Activated CD4-positive, alpha-beta memory T cell treated with anti-CD3 and anti-CD28 coated beads, Interleukin-2, amount 10 ng/mL, durations not matched to agents 7 days and 5 days (primary cell): ENCODE measurements at places on chromosomes 11 and 22. TPM values are rescaled to one million over a fixed set of nuclear protein-coding genes. Genes with fewer than 3 reads are reported as not detected.

The SLC22A9 gene
- not detected for total RNA-seq

The OR51I1 gene
- not detected for total RNA-seq

The SHISA8 gene
- not detected for total RNA-seq

The SHANK2 gene
- not detected for total RNA-seq

The TMPRSS6 gene
- 14.0 TPM for total RNA-seq

The FADD gene
- 39.5 TPM for total RNA-seq

The TPH1 gene
- 0.15 TPM for total RNA-seq

The BTBD10 gene
- total RNA-seq = 26.0 TPM

DNA sequence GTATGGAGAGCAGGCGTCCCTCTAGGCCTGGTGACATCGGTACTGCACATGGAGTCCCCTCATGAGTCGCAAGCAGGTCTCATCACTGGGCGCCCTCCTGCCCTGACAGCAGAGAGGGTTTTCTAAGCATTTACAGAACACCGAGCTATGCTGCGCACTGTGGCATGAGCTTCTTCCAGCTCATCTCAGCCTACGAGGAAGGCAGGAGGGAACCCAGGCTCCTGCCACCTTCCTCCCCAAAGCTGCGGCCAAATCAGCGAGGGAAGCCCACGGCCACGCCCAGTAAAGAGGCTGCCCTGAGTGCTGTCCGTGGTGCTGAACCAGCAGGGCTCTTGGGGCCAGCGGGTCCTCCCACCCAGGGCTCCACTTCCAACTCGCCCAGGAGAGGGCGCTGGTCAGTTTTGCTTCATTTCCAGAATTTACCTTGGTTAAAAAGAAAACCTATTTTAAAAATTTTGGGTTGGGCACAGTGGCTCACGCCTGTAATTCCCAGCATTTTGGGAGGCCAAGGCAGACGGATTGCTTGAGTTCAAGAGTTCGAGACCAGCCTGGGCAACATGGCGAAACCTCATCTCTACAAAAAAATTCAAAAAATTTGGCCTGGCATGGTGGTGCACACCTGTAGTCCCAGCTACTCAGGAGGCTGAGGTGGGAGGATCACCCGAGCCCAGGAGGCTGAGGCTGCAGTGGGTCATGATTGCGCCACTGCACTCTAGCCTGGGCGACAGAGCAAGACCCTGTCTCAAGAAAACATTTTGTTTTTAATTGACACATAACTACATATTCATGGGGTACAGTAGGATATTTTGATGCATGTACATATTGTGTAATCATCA lies 34.2 kb downstream of the PHF21B start:
- peak; percentile 84 for DNase-seq

DNA sequence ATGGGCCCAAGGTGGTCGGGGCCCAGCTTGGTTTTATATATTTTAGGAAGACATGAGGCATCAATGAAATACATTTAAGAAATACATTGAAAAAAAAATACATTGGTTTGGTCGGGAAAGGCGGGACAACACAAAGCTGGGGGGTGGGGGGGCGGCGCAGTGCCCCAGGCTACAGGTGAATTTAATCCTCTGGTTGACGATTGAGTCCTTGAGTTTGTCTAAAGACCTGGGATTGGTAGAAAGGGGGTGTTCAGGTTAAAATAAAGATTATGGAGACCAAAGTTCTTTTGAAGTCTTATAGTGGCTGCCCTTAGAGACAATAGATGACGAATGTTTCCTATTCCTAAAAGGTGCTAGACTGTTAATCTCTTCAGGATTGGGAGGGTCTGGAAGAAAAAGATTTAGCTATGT lies 3.1 kb downstream of the IFITM1 start:
- no peak for DNase-seq

DNA sequence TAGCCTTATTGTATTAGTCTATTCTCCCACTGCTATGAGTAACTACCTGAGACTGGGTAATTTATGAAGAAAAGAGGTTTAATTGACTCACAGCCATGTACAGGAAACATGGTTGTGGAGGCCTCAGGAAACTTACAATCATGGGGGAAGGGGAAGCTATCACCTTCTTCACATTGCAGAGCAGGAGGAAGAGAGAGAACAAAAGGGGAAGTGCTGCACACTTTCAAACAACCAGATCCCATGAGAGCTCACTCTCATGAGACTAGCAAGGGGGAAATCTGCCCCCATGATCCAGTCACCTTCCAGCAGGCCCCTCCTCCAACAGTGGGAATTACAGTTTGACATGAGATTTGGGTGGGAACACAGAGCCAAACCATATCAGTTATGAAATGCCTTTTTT lies 179.4 kb downstream of the ARHGAP42 start:
- DNase-seq = no peak

DNA sequence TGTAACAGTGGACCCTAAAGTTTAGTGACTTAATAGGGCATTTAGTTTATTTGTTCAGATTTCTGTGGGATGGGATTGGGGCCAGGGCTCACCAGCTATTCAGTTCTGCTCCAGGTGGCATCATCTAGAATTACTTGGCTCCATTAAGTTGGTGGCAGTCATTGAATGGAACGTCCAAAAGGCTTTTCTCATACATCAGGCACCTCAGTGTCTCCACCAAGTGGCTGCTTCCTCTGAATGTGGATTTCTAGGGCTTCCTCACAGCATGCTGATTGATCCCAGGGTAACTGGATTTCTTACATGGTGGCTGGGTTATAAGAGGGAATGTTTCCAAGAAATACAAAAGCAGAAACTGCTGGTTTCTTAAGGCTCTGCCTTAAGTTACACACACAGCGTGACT lies 34.7 kb downstream of the USP47 start:
- no peak for DNase-seq

DNA sequence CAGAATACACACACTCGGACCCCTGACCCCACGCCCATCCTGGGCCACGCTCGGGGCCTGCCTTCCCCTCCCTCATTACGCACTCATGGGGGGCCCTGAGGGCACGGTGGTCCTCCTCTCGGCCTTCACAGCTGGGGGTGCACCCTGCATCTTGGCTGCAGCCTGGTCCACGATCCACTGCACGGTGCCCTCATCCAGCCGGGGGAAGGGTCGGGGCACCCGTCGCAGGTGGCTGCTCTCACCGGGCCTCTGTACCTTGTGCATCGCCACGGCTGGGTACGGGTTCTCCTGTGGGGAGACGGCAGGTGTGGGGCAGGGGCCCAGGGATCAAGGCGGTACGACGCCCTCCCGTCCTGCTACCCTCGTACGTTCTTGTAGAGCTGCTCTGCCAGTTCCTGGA lies 10.4 kb downstream of the SBF1 start:
- no peak for DNase-seq

GRCh38 chr22:33188326-33188725 lies 130.1 kb upstream of the SYN3 start:
- DNase-seq = no peak

DNA sequence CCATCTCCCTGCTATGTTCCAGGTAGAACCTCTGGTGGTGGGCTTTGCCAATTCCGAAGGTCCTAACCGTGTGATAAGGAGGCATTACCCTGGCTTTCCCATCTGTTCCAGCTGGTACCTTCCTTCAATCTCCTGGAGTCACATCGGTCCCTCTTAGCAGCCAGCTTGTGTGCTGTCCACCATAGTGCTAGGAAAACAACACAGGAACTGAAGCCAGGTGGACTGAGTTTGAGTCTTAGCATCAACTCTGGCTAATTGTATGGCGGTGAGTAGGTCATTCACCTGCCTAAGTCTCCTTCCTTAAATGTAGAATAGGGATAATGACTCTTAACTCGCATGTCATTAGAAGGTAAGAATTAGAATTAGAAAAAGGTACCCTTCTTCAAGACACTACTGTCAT lies 159.6 kb upstream of the E2F8 start:
- no peak for DNase-seq

- DNase-seq = no peak
Measured at GRCh38 chr11:110501428-110501827, 71.7 kb downstream of the FDX1 start.
